NCI-H1436 (cell line): ENCODE measurements at places on chromosomes 2 and 18.

DNA sequence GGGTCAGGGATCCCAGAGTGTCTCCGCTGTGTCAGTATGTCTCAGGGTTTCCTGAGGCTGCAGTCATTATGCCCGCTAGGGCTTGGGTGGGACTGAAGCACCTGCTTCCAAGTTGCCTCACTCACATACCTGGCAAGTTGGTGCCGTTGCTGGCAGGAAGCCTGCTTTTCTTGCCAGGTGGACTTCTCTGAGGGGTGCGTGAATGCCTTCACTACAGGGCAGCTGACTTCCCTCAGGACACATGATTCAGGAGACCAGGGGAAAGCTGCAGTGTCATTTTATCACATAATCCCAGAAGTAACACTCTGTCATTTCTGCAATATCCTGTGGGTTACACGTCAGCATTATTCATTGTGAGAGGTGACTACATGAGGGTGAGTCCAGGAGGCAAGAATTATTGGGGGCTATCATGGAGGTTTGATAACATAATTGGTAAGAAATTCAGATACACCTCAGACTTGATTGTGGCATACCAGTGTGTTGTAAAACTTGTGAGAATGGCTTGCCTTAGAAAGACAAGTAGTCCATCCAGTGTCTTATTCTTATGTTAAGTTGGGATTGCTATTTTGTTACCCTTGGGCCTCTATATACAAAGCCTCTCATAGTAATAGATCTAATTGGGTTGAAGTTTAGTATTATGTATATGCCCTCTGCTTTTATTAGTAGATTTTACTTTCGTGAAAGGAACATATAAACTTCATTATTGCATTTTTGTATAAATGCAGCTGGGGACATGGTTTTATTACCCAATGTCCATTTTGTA is 44.1 kb downstream of the NEDD4L start:
- DNase-seq = no peak

GRCh38 chr2:194062401-194062800 is 1594.6 kb upstream of the SLC39A10 start:
- DNase-seq = no peak

- DNase-seq = no peak
These were observed 325.2 kb upstream of the RAB12 start for GRCh38 chr18:8283891-8284585.

GRCh38 chr2:154698721-154699574 is 453 bp downstream of the KCNJ3 start:
- DNase-seq = no peak

GRCh38 chr2:144217853-144218633 is 301.9 kb downstream of the ZEB2 start:
- no peak for DNase-seq

DNA sequence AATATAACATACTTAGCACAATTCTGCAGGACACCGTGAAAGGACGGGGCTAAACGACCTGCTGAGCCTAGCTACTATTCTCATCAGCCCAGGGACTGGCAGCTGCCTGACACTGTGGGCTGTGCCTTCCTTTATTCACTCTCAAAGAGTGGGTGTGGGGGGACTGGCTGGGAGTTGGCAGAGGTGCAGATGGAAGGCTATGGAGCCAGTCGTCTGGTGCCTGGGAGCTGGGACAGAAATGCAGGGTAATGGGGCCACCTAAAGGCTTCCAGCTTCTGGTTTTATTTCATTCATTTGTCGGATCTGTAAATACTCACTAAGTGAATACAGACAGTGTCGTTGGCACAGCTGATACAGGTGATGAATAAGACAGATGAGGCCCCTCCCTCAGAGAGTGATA is 56.0 kb upstream of the NFU1 start:
- no peak for DNase-seq

DNA sequence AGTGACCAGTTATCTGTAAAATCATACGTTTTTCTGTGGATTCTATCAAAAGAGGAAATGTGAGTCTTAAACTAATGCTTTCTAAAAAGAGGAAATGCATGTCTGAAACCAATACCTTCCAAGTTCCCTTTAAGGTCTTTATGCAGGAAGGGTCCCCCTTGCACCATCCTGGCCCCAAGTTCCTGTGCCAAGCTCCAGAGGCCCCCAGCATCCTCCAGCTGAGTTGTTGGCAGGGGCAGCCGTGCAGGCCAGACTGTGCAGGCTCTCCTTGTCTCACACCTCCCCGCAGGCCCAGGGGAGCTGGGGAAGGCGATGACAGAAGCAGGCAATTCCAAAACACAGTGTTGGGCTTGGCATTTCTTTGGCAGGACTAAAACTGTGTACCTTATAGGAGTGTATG is 39.2 kb downstream of the DPYSL5 start:
- DNase-seq = no peak

- no peak for DNase-seq
These were observed 85.2 kb upstream of the POU3F3 start for GRCh38 chr2:104768694-104769093.

DNA sequence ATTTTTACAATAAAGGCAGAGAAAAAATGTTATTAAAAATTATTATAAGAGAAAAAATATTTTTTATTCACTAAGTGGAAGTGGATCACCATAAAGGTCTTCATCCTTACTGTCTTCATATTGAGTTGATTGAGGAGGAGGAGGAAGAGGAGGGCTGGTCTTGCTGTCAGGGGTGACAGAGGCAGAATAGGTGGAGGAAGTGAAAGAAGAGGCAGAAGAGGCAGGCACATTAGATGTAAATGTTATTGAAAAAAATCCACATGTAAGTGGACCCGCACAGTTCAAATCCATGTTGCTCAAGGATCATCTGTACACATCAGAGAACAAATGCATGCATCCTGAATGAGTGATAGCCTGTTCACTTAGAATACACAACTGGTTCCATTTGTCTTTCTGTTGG is 6.4 kb upstream of the SPATS2L start:
- no peak for DNase-seq

DNA sequence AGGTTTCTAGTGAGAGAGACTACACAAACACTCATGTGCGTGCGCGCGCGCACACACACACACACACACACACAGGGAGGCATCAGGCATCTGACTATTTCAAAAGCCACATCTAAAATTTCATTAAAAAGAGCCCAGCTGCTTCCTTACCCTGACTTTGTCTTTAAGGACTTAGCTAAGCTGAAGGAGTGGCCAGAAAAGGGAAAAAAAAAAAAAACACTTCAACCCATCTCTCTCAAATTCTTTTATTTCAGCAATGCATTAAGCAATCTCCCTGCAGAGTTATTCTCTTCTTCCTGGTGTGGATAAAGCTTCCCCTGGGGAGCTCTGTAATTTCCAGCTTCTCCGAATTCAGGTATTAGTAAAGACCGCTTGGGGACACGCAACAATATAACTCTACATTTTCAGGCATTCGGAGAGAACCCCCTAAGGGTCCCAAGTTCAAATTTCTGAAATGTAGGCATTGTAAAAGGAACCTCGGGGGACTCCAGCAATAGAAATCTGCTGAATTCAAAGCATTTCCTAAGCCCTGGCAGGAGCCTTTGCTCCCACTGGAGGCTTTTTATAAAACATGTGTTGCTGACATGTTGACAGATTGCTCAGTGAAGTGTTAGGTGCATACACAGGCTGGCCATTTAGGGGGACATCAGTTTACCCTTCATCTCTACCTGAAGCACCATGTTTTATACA is 67.0 kb downstream of the ZNF521 start:
- DNase-seq = peak; percentile 1

DNA sequence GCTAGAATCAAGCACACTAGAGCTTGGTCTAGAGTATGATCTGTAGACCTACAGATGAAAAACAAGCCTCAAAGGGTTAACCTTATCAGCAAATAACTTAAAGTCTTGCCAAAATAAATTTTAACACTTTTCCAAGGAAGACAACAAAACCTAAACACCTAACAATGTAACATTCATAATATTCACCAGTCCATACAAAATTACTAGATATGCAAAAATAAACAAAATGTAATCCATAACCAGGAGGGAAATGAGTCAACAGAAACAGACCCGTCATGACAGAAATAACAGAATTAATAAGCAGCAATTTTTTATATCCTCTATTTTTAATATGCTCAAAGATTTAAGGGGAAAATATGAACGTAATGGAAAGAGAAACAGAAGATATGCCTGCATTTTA is 36.1 kb downstream of the TRAK2 start:
- no peak for DNase-seq

- DNase-seq = no peak
These were observed 89.4 kb upstream of the TACR1 start for GRCh38 chr2:75288760-75289159.

DNA sequence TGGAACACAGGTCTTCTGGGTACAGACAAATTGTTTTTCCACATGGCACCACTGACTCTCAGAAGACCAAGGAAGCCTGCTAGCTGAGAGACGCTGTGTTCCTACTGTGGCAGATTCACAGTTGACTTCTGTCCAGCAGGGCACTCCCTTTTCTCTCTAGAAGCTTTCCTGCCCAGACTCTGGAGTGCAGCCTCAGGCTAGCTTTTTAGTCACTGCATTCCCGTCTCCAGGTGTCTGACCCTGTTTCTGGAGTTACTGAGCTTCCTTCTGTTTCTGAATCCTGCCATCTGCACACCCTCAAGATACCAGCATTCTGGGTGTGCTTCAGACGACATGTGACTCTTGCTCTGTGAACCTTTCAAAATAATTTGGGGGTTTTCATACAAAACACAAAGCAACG is 125.1 kb downstream of the TMEM200C start:
- no peak for DNase-seq

GRCh38 chr2:181139831-181140230 is 159.4 kb downstream of the UBE2E3 start:
- no peak for DNase-seq

- DNase-seq = no peak
These were observed 45.0 kb downstream of the MBP start for GRCh38 chr18:77087393-77088141.

- no peak for DNase-seq
These were observed 153.3 kb upstream of the ZSWIM2 start for GRCh38 chr2:187002242-187002641.

- DNase-seq = no peak
These were observed 16.1 kb downstream of the ST3GAL5 start for GRCh38 chr2:85872536-85873161.

DNA sequence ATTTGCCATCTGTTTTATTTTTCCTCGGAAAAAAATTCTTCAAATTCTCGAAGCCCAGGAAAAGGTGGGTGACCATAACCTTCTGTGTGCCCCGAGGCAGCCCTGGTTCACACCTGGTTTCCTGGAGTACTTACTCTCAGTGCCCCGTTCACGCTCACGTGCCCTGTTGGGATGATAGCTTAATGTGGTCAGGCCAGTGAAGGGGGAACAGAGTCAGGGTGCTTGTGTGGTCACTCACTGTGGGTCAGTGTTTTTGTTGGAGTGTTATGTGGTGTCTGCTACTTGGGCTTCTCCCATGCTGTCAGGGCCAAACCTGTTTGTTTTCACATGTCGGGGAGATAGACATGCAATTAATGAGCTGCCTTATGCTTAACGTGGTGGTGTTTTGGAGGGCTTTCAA is 78.1 kb downstream of the MAP4K4 start:
- no peak for DNase-seq

DNA sequence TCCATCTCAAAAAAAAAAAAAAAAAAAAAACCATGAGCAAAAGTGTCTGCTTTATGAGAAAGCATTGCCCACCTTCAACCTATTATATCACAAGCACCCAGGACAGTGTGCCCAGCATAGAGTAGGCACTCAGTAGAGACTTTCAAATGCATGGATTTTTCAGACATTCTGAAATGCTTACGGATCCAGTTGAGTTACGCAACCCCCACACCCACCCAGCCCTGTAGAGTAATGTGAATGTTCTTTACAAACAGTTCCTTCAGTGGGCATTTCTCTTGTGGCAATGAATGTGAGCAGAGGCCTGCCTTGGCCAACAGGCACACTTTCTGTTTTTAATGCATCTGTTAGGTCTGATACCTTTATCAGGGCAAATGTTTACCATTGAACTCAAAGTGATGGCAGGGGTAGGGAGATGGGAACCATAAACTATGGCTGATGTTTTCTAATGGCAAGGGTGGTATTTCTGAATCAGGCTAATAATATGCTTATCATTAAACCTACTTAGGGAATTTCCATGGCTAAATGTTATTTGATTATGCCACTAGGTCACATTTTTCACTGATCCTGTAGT is 65.0 kb upstream of the RPL31 start:
- no peak for DNase-seq

- no peak for DNase-seq
These were observed 7.8 kb upstream of the PRKAG3 start for GRCh38 chr2:218839430-218839829.

DNA sequence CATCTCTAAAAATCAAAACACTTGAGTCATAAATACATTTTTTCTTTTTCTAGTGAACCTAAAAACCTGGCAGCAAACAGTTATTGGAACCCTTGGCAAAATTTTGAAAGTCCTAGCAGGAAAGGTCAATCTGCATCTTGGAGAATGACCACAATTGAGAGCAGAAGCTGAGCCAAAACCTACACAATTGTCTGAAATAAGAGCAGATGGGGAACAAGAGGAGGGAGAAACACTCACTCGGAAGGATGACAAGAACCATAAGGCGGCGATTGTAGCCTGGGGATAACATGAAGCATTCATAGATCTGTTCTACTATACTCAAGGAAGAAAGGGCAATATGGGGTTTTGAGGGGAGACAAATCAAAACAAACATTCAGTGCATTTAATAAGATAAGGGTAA is 117.0 kb downstream of the CHN1 start:
- no peak for DNase-seq

- DNase-seq = no peak
These were observed 64.6 kb upstream of the IGFBP2 start for GRCh38 chr2:216568576-216568975.

DNA sequence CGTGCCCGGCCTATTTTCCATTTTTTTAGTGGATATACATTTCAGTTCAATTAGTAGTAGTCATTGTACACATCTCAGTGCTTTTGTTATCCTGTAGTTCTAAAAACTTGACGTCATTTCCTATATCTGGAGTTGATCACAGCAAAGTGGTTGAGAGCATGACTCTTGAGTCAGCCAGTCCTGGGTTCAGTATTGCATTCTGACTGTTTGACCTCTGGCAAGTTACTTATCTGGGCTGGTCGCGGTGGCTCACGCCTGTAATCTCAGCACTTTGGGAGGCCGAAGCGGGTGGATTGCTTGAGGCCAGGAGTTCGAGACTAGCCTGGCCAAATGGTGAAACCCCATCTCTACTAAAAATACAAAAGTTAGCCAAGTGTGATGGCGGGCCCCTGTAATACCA is 50.4 kb upstream of the PPM1B start:
- no peak for DNase-seq

- DNase-seq = no peak
These were observed 29.3 kb downstream of the MBP start for GRCh38 chr18:77103187-77103850.
